ENCODE measurements at places on chromosomes 11 and 22.

- DNase-seq: no peak
Measured at GRCh38 chr22:20951151-20951931, 15.7 kb upstream of the AIFM3 start.

GRCh38 chr11:48013269-48013901 is 33.0 kb downstream of the PTPRJ start:
- peak; percentile 64 for DNase-seq

DNA sequence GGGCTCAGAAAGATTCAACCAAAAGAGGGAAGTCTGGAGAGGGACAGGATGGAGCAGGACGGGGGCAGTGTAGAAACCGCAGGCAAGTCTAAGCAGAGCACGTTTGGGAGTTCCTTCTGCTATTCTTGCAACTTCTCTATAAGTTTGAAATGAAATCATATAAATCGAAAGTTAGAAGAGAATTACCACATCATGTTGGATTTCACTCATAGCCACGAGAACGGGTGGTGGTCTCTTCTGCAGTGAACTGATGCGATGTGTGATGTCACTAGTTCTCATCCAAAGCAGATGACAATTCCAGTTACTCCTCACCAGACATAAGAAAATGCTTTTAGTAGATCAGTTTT is 36.0 kb downstream of the KCNQ1 start:
- DNase-seq: no peak

- DNase-seq: peak; percentile 10
Measured at GRCh38 chr11:8247312-8247711, 16.4 kb downstream of the LMO1 start.

GRCh38 chr11:101686514-101686913 is 102.7 kb upstream of the TRPC6 start:
- no peak for DNase-seq

- DNase-seq: no peak
Measured at GRCh38 chr11:82831364-82831763, 68.9 kb downstream of the PRCP start.

DNA sequence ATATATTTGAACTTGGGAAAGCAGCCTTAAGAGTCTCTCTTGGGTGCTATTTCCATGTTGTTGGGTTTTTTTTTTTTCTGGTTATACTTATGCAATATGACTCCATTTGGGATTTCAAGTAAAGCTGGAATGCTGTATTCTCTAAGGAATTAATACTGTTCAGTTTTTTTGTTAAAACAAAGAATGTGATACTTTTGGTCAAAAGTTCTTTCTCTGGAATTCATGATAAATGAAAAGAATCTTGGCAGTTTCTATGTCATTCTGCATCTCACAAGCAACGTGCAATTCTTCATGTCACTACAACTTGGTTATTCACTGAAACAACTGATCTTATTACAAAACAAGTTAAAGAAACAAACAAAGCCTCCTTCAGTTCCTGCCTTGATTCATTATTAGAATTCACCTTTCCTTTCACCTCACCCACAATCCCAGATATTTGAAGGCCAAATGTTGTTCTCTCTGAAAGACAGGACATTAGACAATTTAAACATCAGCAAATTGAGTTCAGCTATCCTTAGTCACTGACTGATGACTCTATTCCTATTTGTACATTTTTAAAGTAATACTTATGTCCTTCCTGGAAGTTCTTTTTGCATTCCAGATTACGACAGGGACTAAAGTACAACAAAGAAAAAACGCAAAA is 176.2 kb downstream of the SBF2 start:
- DNase-seq: no peak

DNA sequence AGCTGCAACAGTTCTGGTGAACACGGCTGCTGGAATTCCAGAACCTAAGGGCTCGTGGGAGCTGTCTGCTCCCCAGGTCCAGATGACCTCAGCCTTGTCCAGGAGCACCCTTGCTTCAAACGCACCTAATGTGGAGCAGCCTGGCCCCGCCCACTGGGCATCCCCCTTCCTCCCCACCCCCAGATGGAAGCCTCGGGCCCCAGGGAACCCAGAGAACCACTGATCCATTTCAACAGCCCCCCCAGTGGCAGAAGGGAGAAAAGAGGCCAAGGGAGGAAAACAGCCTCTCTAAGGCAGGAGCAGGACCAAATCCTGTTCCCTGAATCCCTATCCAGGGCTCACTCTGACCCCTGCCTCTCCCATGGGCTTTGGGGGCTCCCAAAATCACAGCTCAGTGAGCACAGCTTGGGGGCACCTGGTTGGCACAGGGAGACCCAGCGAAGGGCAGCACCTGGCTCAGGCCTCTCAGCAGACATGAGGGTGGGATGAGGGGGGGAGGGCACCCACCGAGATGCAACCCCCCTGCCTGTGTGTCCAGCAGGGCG is 1.2 kb downstream of the CYTH4 start:
- DNase-seq: peak; percentile 40

DNA sequence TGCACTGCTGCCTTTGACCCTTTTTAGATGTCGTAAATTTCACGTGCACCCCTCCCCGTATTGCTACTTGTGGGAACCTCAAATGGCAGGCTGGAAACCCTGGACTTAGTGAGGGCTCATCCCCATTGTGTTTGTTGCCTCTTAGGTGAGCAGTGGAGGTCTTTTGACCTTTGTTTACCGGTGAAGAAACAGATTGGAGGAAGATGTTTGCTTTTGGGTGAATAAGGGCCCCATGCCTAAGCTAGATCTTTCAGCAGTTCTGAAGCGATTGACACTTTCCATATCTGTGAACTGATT is 782 bp downstream of the SMARCB1 start:
- no peak for DNase-seq

- no peak for DNase-seq
Measured at GRCh38 chr11:128938156-128938885, 4.3 kb downstream of the TP53AIP1 start.

- DNase-seq: no peak
Measured at GRCh38 chr11:132228746-132229325, 858.4 kb downstream of the NTM start.

- no peak for DNase-seq
Measured at GRCh38 chr11:12079726-12080556, 30.4 kb upstream of the MICAL2 start.

- no peak for DNase-seq
Measured at GRCh38 chr11:131447898-131448297, 77.5 kb downstream of the NTM start.

- DNase-seq: no peak
Measured at GRCh38 chr11:8232414-8232813, 31.3 kb downstream of the LMO1 start.

GRCh38 chr11:7572001-7572712 is 58.4 kb downstream of the PPFIBP2 start:
- DNase-seq: no peak

GRCh38 chr11:43632181-43632580 is 48.4 kb upstream of the HSD17B12 start:
- DNase-seq: no peak

DNA sequence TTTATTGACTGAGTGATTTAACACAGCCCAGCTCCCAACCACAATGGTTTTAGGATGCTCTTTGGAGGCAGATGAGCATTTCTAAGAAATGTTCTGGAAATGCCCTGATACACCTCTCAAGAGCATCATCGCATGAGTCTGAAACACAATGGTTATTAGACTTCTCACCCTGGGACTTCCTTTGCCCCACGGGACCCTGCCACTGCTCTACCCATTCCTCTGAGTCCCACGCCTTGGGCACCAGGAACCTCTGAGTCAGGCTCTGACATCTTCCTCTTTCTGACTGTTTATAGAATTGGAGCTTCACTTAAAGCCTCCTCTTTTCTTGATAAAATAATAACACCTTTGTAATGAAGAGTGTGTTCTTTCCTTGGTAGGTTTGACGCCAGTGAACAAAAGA is 85.6 kb upstream of the PARVA start:
- DNase-seq: no peak

GRCh38 chr11:44753961-44754645 is 27.3 kb downstream of the TSPAN18 start:
- no peak for DNase-seq

DNA sequence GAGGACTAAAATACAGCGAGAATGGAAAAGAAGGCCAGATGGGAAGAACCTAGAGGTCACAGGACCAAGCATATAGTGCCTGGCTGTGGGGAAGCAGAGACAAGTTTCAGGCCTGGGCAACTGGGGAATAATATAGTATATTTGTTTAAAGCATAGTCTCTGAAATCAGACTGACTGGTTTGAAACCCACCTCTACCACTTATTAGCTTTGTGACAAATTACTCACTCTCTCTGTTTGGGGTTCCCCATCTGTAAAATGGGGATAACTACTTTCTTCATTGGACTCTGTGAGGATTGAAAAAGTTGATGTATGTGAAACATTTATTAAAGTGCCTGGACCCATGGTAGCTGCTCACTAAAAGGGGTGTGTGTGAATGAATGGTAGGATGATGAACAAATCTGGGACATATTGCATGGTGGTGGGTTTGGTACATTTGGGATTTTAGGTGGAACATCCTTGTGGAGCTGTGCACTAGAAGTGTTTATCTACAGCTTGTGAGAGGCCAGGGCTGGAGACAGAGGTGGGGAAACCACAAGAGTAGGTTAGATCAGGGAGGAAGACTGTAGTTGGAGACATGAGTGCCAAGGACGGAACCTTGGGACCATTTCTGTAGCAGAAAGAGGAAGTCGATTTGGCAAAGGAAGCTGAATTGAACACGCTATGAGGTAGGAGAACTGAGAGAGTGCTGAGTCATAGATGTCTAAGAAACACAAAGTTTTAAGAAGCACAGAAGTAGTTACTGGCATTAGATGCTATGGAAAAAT is 52.6 kb downstream of the SWAP70 start:
- DNase-seq: no peak

DNA sequence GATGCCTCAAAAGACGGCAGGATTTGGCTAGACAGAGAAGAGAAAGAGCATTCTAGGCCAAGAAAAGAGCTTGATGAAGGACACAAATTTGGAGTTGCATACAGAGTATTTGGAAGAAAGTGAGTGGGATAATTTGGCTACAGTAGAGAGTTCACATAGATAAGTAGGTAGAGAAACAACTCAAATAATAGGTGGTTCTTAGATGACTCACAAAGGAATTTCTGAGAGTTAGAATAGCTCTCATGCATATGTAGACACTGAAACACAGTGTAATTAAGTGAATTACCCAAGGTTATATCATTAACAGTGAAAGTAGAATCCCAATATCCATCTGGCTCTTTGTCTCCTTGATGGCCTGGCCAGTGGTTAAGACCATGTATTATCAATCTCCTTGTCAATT is 228.6 kb upstream of the DDI1 start:
- no peak for DNase-seq

DNA sequence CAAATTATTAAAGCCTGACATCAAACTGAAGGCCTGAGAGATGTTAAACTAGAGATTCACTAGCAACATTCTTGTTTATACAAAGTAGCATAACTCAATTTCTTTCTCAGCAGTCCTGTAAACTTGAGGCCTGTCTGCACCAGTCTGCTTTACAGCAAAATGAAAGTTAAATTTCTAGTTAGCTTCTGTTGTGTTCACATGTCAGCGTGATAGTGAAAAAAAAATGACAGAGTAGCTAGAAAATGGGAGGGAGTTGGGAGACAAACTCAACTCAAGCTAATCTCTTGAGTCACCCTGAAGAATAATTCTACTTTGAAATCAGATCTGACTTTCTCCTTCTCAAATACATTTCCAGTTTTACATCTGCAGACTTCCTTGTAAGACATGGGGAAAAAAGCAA is 6.5 kb downstream of the RBFOX2 start:
- no peak for DNase-seq

DNA sequence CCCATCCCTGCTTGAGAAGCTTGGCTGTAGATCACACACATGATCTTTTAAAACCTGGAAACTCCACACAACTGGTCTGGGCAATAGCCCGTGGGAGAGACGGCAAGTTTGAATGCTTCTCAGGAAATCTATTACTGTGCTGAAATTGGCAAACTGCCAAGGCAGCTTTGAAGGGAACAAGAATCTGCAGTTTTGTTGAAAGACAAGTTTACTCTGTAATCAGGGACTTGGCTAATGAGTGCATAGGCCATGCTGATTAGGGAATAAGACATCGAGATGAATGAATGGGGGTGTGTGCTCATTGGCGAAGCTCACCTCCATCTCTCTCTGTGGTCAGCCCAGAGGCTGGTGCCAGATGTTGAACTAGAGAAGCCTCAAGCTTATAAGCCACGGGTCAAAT is 218.8 kb downstream of the HIPK3 start:
- no peak for DNase-seq
